ENCODE measurements at places on chromosomes 7 and 10. TPM values are rescaled to one million over a fixed set of nuclear protein-coding genes. Genes with fewer than 3 reads are reported as not detected.

Gene PRRT4
- total RNA-seq: 42.4 TPM

- no peak for DNase-seq
Observed at GRCh38 chr10:71246591-71247413, 34.4 kb downstream of the UNC5B start.

Gene CRYGN
- 0.13 TPM for total RNA-seq

GRCh38 chr7:16804674-16805439 is at the start of gene AGR2:
AGR2 (minus strand) TSS chr7:16804999; CDS start chr7:16801796, 3,203 bp downstream.
- no peak for DNase-seq

- no peak for DNase-seq
Observed at GRCh38 chr10:5502061-5502521, 2.7 kb upstream of the CALML5 start.

Gene SPDYE2B
- not detected for total RNA-seq
